ENCODE measurements at places on chromosomes 12 and 14. TPM values are rescaled to one million over a fixed set of nuclear protein-coding genes. Genes with fewer than 3 reads are reported as not detected.

DCN gene
- total RNA-seq, result 54.3 TPM

DNA sequence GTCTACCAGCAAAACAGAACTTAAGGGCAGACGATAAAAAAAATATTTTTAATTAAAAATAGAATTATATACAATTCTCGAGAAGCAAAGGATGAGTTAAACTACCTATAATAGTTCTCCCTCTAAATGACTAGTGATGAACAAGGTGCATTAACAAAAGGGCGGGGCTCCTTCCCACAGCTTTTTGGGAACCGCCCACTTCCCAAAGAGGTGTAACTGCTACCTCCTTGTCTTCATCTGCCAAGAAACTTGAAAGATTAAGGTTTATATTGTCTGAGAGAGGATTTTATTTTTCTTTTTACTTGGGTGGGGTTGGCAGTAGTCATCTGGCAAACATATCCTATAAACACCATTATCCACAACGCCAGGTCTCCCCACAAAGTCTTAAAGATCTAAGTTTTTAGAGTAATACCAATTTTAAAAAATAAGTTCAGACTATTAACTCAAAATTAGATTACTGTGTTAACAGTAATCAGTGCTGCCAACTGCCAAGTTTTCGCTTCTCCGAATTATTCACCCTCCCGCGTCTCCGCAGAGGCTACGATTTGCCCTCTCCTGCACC lies 938 bp downstream of the RALGAPA1 start:
- DNase-seq, result no peak

GRCh38 chr12:128818065-128819022 lies 5.4 kb downstream of the SLC15A4 start:
- peak; percentile 46 for DNase-seq

- DNase-seq, result no peak
Observed at GRCh38 chr14:99163446-99163845, 108.6 kb downstream of the BCL11B start.

- no peak for DNase-seq
Observed at GRCh38 chr14:66401449-66402095, 84.6 kb upstream of the CCDC196 start.

CISTR gene
- total RNA-seq, result not detected

LRIG3 gene
- total RNA-seq, result 11.0 TPM

SIX1 gene
- total RNA-seq, result 5.2 TPM
